Erythroblast (primary cell): ENCODE measurements at places on chromosomes 5 and 9.

GRCh38 chr5:66540078-66540477 is 56.1 kb upstream of the MAST4 start:
- no peak for DNase-seq

- no peak for DNase-seq
Measured at GRCh38 chr9:8208465-8208864, 408.9 kb upstream of the DMAC1 start.

DNA sequence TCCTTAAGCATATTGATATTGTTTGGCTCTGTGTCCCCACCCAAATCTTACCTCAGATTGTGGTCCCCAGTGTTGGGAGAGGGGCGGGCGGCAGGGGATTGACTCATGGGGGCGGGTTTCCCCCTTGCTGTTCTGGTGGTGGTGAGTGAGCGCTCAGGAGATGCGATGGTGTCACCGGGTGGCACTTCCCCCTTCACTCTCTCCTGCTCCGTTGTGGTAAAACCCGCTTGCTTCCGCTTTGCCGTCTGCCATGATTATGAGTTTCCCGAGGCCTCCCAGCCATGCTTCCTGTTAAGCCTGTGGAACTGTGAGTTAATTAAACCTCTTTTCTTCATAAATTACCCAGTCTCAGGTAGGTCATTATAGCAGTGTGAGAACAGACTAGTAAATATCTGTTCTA is 229.1 kb downstream of the IRX2 start:
- DNase-seq = no peak

DNA sequence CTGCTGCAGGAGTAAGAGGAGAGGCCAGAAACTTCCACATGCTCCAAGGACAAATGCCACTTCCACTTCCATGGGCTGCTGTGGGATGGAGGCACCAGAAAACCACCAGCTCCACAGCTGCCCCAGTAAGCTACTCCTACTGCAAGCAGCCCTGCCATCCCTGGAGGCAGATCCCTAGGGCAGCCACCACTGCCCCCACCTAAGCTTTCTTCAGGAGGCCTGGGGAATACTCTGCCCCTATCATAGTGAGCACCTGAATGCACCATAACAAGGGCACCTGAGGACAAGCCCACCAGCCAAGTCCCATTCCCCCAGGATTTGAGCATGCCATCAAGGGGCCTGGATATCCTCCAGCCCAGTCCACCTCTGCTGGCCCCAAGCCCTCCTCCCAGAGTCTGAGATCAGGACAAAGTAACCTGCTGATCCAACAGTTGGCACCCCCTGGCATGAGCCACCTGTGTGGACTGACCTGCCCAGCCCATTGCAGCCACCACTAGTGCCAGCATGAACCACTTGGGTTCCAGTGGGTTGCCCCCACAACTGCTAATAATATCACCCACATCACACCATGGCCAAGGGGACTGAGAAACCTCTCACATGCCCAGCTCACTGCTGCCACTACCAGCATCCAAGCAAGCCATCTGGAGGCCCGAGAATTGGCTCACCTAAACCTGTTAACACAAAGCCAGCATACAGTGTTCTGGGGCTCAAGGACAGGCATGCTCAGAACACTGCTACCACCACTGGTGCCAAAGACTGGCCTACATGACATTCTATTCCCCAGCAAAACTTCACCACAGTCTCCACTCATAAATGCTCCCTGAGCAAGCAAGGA is 480.1 kb downstream of the CDH12 start:
- no peak for DNase-seq

DNA sequence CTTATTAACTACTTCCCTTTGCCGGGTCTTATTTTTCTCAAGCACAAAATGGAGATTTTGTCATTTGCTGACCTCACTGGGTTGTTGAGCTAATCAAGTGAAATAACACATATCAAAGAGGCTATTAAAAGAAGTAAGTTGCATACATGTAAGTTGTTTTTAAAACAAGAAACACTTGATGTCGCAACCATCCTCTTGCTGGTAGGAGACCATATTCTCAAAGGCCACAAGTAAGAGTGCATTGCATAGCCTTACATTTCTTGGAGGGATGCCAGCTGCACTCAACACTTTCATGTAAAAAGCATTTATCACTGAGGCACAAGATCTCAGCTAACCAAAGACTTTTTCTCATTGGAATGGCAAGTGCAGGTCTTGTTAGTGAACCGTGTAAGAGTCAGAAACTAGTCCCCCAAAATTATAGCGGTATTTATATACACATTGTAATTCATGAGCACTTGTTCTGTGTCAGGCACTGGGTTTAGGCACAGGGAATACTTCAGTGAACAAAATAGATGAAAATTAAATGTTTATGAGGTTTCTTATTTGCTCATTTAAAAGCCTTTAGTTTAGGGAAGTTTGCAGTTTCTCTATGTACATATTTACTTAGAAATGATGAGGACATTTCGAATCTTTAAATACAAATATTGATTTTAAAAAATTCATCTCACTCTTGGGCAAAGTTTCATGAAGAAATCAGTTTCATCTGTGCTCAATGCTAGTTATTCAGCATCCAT is 72.0 kb downstream of the ZFAND5 start:
- DNase-seq = peak; percentile 90

GRCh38 chr9:126423142-126423915 is 96.7 kb downstream of the MVB12B start:
- no peak for DNase-seq

GRCh38 chr9:2163231-2163885 is 148.2 kb downstream of the SMARCA2 start:
- no peak for DNase-seq

DNA sequence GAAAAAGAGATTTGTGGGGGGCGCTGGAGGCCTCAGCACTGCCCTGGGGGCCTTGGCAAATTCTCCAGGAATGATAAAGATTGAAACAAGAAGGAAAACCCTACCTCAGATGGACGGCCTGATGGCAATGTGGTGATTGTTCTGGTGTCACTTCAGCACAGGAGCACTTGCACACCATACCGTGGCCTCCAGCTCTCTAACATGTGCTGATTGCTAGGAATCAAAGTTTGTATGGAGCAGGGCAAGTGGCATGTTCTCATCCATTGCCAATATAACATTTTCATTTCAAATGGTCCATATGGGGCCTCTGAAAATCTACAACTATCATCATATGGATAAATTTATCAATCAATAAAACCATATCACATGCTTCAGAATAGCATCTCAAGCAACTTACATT is 253.0 kb downstream of the DEPDC1B start:
- no peak for DNase-seq

GRCh38 chr5:104400941-104401340 is 838.4 kb upstream of the NUDT12 start:
- no peak for DNase-seq

GRCh38 chr9:95189251-95190098 is 128.0 kb downstream of the FANCC start:
- DNase-seq = no peak

GRCh38 chr9:126692041-126692758 is 78.5 kb downstream of the LMX1B start:
- no peak for DNase-seq

- no peak for DNase-seq
Measured at GRCh38 chr9:79061752-79062616, 509.8 kb upstream of the TLE4 start.

DNA sequence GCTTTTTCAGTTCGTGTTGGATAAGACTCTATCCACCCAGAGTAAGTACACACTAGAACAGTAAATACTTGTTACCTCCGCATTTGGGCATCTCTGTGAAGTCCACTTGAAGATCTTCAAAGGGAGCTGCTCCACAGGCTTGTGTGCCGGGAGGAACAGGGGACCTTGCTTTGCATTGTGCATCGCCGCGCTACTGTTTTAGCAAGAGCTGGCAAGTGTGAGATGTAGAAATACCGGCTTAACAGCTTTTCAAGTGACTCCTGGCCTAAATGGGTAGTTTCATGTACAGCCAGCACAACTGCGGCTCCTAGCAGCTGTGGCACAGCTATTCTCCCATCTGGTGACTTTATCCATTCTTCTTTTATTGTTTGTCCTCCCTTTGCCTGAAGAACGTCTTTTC is 8.4 kb upstream of the ZNF354C start:
- no peak for DNase-seq

DNA sequence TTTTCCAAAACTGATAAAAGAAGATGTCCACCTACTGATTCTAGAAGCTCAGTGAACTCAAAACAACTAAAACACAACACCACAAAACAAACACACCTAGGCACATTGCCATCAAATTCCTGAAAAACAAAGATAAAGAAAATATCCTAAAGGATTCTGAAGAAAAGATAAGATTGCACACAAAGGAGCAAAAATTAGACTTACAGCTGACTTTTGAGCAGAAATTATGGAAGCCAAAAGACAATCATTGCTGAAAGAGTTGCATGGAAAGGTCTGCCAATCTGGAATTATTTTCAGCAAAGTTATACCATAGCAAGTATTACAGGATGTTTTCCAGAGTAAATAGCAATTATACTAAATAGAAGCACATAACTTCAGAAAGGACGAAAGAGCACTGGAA is 128.2 kb upstream of the IRX2 start:
- no peak for DNase-seq

- no peak for DNase-seq
Measured at GRCh38 chr9:117821954-117822353, 117.8 kb downstream of the TLR4 start.

DNA sequence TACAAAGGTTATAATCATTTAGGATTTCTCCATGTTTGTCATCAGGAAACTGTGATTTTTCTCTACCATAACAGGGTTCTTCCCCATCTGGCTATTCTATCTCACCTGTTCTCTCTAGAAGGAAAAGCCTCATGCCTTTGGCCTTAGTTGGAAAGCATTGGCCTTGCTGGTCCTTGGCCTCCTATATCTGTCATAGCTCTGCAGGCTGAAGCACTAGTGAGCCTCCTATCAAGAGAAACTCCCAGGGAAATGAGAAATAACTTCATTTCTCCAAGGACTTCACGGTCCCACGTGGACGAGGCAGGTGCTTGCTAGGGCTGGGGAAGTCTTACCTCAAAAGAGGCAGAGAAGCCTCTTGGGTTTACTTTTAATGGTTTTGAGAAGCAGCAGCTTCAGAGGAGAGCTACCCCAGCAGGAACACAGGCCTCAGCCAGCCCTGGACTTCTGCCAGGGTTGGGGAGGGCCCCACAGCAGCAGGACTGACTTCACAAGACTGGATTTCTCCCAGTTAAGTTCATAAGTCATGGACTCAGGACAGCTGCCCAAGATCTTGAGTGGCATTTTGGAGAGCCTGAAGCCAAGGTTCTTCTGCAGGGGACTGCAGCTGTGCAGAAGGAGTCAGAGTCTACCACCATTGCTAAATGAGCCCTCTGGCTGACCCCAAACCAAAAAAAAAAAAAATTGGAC is 15.8 kb upstream of the PSAT1 start:
- DNase-seq = peak; percentile 39

DNA sequence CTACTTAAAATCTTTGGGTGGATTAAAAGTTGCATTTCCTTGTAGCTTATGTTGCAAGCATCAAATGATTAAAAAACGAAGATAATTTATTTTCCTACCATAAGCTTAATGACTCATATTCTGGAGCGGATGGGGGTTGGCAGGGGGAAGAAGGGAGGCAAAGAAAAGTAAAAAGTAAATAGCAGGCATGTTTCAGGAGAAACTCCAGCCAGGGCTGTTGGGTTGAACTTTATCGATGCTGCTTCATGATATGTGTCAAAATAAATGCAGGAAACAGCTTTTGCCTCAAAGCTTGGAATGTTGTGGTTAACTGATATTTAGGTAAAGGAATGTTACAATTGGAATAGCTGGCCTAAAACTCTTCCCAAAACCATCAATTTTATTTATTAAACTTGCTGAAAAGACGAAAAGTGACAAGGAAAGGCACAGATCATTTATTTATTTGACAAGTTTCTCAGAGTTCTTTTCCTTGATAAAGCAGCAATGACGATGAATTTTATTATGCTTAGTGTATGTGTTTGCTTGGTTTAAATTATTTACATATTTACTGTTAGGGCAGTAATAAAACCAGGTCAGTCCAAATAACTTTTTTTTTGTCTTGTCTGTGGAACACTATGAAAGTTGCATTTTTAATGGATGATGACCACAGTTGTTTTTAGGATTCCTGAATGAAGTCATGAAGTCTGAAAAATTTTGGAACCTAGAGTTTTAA is 177.9 kb downstream of the PCSK1 start:
- no peak for DNase-seq
